ENCODE measurements at places on chromosomes 4 and X.

- peak; percentile 69 for DNase-seq
Observed at GRCh38 chrX:72131317-72132294, at the start of gene RTL5. Gene RTL5 (minus strand): TSS chrX:72131915.

GRCh38 chr4:27198246-27198645, 337.6 kb downstream of the STIM2 start:
- DNase-seq: no peak

- DNase-seq: peak; percentile 68
Observed at GRCh38 chrX:3815896-3816664, 102.6 kb upstream of the PRKX start.

DNA sequence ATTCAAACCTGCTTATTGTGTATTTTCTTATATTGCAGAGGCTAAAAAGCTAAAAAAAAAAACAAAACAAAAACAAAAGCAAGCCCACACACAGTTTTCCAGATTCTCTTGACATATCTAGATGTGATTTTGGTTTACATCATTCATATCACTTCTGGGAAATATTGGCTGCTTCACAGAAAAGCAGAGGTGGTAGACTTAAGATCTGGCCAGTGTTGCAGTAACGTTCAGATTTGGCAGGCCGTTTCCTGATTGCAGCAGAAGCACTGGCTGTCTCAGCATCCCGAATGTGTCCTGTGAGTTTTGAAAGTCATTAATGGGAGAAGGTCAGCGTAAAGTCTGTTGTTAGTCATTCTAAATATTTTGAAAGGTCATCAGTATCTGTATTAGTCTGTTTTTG, 2062.0 kb downstream of the ARAP2 start:
- DNase-seq: no peak

- DNase-seq: no peak
Observed at GRCh38 chrX:102985192-102985591, 48.1 kb downstream of the RAB40AL start.
